Inflammatory macrophage treated with lipopolysaccharide for 4 hours (primary cell): ENCODE measurements at places on chromosomes 7 and 10.

DNA sequence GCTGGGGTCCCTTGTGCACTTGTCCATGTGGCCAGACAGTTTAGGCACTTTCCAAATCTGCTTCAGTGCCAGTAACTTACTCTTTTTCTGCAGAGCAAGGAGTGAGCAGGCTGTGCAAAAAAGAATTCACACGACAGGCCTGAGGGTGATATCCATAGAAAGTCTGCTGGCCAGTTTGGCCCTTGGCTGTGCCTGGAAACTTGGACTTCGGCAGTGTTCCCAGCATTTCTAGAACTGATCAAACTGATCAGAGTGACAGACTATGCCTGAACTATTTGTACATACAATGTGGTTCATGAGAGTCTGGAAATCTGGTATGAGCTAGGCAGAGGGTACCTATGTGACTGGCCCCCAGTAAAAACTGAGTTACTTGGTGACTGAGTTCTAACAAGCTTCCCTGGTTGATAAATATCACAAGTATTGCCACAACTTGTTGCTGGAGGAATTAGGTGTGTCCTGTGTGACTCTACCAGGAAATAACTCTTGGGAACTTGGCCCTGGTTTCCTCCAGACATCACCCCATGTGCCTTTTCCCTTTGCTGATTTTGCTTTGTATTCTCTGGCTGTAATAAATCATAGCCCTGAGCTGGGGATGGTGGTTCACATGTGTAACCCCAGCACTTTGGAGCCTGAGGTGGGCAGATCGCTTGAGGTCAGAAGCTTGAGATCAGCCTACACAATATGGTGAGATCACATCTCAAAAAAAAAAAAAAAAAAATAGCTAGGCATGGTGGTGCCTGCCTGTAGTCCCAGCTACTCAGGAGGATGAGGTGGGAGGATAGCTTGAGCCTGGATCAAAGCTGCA lies 3.3 kb upstream of the DENND10 start:
- peak; percentile 42 for DNase-seq

- DNase-seq: no peak
Measured at GRCh38 chr10:4006858-4007257, 221.8 kb upstream of the KLF6 start.

DNA sequence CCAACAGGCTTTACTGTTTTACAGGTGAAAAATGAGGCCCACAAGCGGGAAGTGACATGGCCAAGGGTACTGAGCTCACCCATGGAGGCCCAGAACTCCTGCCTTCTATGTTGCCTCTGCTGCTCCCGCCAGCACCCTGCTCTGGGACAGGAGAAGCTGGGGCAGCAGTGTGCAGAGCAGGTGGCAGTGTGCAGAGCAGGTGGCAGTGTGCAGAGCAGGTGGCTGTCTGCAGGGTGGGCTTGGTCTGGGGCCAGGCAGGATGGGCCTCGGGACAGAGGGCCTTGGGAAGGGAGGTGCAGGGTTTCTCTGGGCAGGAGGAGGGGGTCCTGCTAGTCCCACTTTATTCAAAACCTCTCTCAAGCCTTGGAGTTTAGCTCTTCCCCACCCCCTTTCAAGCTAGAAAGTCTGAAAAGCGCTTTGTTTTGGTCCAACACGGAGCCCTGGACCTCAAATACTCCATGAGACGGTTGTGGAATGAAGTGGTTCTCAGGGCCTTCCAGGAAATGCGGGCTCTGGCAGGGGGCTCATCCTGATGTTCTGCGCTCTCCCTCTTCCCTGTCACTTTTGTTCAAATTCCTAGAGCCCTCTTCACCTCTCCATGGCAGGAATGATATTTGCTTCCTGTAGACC lies 26.8 kb downstream of the TSPAN15 start:
- no peak for DNase-seq

DNA sequence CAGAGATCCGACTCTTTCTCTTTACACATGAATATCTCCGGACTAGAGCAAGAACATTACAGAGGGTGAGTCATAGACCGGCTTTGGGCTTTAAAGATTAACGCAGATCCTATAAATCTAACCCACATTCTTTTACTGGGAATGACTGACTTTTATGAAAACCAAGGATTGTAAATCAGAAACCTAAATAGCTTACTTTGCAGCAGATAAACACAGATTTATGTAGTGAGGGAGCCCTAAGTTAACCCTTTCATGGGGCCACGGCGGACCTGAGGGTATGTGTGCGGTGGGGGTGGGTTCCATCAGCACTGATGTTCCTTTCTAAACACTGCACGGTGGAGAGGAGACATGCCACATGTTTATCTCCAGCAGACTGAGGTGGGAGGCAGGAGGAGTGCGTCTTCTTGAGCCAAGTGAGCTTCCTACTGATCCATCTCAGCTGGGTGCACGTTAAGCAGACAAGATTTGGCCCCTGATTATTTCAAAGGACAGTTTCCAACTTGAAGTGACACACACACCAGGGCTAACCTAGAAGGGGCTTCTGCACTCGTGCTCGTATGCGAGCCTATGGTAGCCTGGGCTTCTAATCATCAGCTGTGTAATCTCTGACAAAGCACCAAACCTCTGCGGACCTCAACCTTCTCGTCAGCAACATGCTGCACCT lies 127.6 kb downstream of the WDR11 start:
- no peak for DNase-seq

GRCh38 chr10:118272149-118272721 lies 69.9 kb downstream of the FAM204A start:
- no peak for DNase-seq

DNA sequence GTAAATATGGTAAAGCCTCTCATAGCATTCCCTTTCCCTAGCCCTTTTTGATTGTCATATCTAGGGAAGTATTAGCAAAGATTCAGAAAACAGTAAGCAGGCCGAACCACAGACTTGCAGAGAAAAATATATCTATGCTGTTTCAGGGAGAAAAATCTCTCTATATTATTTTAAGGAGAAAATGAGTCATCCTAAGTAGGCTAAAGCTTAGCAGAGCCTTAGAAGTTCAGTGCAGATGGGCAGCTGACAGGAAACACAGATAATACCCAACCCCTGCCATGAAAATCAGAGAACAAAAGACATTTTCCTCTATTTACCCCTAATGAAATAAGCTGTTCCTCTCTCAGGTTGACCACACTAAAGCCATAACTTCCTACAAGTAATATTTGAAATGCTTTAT lies 16.5 kb downstream of the C1QL3 start:
- DNase-seq: no peak

- no peak for DNase-seq
Measured at GRCh38 chr7:29014725-29015124, 56.6 kb upstream of the TRIL start.

DNA sequence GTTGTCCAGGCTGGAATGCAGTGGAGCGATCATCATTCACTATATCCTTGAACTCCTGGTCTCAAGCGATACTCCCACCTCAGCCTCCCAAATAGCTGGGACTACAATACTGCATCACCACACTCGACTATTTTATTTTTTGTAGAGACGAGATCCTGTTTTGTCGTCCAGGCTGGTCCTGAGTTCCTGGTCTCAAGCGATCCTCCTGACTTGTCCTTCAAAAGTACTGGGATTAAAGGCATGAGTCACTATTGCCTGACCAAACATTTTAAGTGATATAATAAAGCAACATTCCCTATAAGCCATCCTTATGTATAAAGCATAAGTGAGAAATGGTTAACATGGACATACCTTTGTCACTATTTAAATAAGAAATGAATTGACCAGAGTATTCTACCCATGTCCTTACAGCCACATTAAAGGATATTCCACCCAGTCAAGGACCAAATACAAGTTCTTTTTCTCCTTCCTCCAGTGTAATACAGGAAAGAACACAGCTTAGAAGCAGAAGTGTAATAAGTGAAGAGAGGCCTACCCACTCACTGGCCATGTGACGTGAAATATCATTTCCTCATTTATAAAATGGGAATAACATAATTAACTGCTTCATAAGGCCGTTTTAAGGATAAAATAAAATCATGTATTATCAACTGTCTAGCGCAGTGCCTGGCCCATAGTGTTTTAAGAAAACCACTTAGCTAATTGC lies 82.0 kb downstream of the DOCK4 start:
- DNase-seq: peak; percentile 93

DNA sequence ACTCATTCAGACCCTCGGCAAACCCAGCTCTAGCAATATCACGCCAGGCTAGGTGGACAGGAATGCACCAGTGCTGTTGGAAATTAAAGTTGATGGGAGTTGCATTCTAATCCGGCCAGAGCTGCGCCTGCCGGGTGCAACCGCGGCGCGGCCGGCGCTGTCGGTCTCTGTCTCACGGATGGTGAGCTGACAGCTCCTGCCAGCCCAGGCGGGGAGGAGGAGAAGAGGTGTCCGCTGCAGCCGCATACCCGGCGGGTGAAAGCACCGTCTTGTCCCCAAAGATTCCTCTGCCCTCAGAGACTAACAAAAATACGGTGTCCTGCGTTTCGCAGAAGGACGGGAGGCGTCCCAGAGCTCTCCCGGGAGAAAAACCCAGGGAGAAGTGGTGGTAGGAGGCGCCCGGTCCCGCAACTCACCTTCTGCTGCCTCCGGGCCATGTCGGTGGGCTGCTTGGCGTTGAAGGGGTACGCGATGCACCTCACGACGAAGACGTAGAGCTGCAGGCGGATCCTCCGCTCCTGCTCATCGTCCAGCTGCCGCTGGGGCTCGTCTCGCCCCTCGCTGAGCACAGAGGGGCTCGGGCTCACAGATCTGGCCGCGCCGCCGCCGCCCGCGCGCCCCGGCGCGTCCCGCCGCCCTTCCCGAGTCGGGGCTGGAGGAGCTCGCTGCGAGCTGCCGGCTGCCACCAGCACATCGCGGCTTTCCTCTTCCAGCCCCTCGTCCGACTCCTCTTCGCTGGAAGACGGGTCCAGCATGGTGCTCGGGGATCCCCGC lies 490 bp downstream of the CADPS2 start:
- peak; percentile 1 for DNase-seq

DNA sequence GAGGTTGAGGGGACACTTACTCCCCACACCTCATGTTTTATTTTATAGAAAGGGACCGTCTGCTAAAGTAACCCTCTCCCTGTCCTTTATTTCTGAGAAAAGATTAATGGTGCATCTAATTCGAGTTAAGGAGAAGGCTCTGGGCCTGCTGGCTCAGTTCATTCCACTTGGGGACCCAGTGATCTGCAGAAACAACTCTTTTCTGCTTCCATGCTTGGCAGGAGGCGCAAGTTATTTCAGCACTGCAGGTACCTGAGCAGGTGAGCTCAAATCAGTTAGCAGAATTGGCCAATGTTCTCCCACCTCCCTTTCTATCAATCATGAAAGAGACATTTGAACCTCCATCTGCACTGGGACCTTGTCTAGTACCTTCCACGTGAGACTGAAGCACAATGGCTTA lies 396.1 kb downstream of the SFMBT2 start:
- DNase-seq: no peak

DNA sequence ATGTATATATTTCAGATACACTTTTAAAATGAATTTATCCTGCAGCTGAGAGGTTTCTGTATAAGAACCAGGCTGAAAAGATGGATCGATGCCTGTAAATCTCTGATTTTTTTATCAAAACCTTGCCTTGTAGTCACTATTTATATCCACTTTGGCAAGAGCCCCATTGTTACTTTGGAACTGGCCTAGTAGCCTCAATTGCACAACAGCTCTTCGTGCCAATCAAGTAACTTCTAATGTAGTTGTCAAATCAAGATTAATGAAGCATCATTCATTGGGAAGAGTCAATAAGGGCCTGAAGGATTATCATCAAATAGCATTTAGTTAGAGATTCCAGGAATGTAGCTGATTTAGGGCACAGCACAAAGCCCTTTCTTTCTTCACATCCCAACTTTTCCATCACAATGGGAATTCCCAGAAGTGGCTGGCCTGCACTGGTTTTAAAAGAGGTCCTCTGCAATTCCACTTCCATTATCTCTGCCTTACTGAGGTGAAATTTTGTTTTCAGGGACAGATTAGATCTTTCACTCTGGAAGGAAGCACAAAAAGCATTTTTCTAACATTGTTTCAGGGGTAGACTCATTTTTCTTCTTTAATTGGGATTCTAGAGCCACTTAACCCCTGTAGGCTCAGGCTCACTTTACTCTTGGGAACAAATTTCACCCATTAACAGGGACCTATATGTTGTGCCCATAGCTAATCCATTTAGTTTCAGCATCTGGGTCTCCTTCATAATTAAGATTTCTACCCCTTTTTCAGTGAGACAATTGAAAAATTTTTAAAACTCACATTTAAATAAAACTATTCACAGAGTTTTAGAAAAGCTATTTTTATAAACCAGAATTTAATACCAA lies 97.8 kb downstream of the CALCR start:
- DNase-seq: no peak

GRCh38 chr7:36107926-36108631 lies 45.0 kb upstream of the EEPD1 start:
- DNase-seq: no peak

- no peak for DNase-seq
Measured at GRCh38 chr10:7700577-7701125, 2.5 kb upstream of the ITIH2 start.
